ENCODE measurements at places on chromosomes 6 and 20.

GRCh38 chr6:97443408-97444080, 160.5 kb upstream of the MMS22L start:
- no peak for DNase-seq

DNA sequence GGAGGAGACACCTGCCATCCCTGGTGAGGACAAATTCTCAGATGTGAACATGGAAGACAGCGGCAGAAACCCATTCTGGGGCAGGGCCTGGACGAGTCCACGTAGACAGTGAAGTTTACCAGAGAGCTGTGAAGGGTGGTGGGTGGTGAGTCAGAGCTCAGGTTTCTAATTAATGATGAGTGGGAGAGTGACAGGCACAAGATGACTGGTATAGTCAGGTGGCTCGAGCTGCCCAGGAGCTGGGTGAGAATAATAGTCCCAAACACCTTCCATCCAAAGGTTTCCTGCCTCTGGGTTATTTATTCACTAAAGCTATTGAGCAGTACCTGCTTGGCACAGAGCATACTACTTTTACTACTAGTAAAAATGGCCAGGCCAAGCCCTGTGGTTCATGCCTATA, 6.0 kb downstream of the TLDC2 start:
- no peak for DNase-seq

DNA sequence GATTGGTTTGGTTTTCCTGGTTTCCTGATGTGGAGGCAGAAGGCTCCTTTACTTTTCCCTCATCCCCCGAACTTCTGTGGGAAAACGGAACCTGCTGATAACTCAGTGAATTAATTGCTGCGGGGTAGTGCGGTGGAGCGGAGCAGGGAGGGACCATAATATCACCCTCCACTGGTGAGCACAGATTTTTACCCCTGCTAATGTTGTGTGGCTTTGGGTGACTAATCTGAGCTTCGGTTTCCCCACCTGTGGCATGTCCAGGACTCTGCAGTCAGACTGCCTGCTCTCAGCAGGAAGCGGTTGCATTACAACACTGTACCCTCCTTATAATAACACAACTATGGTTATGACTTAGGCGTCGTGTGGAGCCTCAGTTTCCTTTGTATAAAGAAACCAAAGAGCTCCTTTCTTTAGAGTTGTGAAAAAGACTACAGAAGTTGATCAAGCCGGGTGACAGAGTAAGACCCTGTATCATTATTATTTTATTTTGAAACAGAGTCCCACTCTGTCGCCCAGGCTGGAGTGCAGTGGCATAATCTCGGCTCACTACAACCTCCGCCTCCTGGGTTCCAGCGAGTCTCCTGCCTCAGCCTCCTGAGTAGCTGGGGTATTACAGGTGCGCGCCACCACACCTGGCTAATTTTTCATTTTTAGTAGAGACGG, 2.2 kb upstream of the ID1 start:
- peak; percentile 41 for DNase-seq

- DNase-seq = no peak
Measured at GRCh38 chr6:20126102-20126752, 86.0 kb downstream of the MBOAT1 start.

- DNase-seq = no peak
Measured at GRCh38 chr6:14965424-14966075, 280.3 kb upstream of the JARID2 start.

- DNase-seq = no peak
Measured at GRCh38 chr20:58536289-58536688, 21.1 kb upstream of the APCDD1L start.

- DNase-seq = no peak
Measured at GRCh38 chr20:46826343-46826984, 68.2 kb upstream of the EYA2 start.

- DNase-seq = no peak
Measured at GRCh38 chr20:48380661-48381060, 447.1 kb downstream of the PREX1 start.

DNA sequence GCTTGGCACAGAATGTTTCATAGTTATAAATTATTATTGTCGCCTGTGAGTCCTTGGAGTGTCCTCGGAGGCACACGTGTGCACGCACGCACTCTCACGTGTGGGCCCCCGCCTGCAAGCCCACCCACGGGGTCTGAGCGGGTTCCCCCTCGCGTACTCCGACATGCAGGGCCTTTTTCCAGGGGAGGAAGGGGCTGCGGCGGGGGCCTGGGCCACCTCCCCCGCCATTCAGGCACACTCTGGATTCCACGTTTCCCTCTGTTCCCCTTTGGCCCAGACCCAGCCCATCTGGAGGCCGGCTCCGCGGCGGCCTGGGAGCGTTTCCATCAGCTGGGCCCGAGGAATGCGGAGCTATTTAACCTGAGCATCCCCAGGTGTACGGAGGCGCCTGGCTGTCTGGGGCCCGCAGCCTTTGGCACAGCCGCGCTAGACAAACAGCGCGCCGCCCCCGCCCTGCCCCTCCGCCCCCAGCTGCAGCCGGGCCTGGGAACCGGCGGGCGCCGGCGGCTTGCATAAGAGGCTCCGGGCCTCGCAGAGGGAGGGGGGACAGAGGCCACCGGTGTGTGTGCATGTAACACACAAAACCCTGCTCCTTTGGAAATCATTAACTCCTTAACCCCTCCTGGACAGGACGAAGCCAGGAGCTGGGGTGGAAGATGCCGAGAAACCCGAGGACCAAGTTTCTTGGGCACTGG, 3.3 kb downstream of the ID1 start:
- DNase-seq = no peak

DNA sequence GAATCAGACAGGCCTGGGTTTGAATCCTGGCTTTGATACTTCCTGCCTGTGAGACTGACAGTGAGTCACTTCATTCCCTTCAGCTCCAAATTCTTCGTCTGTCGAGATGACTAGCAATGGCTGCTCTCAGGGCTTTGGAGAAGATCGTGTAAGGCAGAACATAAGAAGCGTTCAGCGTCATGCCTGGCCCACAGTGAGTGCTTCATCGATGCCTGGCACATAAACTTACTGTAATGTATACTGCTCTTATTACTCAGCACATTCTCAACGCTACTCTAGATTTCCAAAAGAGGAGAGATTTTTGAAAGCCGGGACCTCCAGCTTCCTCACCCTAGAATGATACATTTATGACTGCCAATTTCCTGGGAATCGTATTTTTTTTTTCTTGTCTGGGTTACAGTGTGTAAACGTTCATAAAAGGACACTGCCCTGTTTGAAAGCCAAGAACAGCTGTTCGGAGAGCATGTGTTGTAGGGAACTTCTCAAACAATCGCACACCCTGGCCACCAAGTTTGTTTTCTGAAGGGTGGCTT, 16.2 kb upstream of the BCAS1 start:
- no peak for DNase-seq

- DNase-seq = no peak
Measured at GRCh38 chr6:127198549-127198948, 68.1 kb upstream of the RNF146 start.

DNA sequence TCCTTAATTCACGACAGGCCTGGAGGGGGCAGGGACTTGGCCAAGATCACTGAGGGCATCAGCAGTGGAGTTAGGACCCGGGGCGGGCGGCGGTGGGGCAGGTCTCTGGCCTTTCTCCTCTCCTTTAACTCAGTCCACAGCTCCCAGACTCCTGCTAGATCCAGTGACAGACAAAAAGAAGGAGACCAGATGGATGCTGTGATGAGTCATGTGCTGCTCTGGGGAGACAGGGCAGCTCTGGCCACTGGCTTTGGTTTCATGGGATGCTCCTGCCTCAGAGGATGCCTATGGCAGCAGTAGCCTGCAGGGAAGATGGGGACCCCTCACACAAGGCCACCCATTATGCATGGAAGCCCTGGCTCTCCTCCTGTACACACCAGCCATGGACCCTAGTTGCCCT, 20.5 kb downstream of the EPB41L1 start:
- DNase-seq = no peak

- no peak for DNase-seq
Measured at GRCh38 chr6:123616942-123617341, 19.8 kb downstream of the TRDN start.

GRCh38 chr20:53872081-53872541, 198.3 kb downstream of the BCAS1 start:
- no peak for DNase-seq

GRCh38 chr6:141451511-141452353, 681.0 kb upstream of the GJE1 start:
- DNase-seq = no peak

- no peak for DNase-seq
Measured at GRCh38 chr6:168182366-168182765, 103.4 kb upstream of the FRMD1 start.

DNA sequence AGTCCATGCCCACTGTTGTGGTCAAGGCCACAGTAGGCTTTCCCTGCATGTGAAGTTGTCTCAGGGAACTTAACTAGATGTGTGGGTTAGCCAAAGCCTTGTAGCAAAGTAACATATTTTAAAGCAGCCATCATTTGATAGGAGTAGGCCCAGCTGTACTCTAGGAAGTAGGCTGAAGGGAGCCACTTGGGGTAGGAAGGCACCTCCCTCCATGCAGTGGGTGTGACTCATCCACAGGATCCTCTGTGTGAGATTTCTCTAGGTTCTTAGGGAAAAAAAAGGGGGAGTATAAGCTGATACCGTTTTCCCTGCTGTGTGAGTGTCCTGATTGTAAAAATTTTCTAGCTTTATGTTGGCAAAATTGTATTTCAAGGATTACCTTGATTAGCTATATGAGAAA, 44.7 kb downstream of the VAPB start:
- DNase-seq = no peak

Data from CD4-positive, alpha-beta T cell treated with Interleukin-6 at 100 ng/mL for 8 hours (primary cell).